Mesothelial cell of epicardium (in vitro differentiated cells): ENCODE measurements at places on chromosomes 4 and X. TPM values are rescaled to one million over a fixed set of nuclear protein-coding genes. Genes with fewer than 3 reads are reported as not detected.

Gene LUZP4
- total RNA-seq = not detected in 3 replicates

Gene PAK3
- total RNA-seq = 4.0 to 4.2 TPM (median 4.2 TPM) in 3 replicates

Gene GABRB1
- not detected in 3 replicates for total RNA-seq

DNA sequence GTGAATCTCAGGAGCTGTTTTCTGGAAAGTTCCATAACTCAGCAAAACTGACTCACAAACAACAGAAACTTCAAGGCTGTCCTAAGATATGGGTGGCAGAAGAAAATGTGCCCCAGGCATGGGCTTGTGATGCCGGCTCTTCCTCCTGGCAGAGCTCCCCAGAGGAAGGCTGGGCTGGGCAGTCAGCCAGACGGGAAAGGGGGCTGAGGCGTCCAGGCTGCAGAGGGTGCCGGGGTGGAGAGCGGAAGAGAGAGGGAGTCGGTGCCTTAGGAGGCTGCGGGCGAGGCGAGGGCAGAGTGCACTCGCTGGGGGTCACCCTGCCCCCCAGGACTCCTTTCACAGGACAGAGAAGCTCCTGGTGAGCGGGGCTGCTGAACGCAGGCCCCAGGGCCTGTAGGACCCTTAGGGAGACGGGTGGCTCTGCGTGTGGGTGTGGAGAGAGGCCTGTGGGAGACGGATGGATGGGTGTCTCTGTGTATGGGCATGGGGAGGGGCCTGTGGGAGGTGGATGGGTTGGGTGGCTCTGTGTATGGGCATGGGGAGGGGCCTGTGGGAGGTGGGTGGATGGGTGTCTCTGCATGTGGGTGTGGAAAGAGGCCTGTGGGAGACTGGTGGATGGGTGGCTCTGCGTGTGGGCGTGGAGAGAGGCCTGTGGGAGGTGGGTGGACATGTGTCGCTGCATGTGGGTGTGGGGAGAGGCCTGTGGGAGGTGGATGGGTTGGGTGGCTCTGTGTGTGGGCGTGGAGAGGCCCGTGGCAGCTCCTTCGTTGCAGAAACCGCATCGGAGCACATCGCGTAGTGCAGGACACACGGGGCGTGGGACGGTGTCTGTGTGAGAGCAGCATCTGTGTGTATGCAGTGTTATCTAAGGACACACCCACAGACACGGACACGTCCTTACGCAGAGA is 15.9 kb downstream of the PCGF3 start:
- DNase-seq = no peak

DNA sequence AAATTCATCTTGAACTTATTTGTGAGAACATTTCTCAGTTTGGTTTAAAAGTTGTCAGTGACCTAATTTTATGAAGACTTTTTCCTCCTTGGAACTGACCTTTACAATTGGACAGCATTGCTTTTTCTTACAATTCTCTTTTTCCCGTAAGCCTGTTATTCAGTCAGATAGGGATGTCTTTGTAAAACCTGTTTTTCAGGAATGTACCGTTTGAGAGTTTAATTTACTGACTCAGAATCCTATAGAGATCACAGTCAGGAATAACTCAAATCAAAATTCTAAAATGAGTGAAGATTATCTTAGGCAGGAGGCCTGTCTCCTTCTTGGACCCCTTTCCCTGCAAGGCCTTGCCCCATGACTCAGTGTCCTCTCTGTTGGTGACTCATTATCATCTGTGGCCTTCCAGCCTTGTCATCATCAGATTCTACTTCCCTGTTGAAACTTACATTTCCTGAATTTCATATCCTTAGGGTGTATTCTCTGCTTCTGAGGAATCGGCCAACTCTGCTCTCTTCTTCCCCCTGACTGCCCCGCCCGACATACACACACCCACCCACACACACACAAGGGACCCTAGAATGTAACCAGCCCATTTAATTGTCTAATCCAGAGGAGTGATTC is 99.8 kb downstream of the ARHGAP10 start:
- DNase-seq = no peak

DNA sequence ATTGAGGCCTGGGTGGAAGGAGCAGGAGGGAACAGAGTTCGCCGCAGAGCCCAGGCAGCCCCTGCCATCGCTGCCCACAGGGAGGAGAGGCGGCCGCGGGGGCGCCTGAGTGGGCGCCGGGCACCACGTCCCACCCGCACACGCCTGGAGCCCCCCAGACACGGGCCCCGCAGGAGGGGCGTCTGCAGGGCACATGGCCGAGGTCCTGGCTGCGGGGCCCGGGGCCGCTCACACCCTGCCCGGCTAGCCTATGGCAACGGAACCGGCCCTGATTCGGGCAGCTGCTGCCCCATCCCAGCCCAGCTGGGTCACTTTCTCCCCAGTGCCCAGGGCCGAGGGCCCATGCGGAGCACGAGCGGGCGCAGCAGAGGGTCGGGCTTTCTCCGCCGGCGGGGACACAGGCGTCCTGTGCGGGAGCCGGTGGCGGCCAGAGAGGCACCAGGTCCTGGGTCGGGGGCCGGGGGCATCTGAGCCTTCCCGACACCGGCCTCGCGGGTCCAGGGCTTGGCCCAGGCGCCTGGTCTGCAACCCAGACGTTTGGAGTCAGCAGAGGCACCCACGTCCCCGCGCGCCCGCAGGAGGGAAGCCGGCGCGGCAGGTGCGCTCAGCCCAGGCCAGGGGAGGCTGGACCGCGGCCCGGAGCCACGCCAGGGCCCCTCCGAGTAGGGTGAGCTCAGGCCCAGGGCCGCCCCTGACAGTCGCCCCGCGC is 91.2 kb downstream of the FAM53A start:
- no peak for DNase-seq

DNA sequence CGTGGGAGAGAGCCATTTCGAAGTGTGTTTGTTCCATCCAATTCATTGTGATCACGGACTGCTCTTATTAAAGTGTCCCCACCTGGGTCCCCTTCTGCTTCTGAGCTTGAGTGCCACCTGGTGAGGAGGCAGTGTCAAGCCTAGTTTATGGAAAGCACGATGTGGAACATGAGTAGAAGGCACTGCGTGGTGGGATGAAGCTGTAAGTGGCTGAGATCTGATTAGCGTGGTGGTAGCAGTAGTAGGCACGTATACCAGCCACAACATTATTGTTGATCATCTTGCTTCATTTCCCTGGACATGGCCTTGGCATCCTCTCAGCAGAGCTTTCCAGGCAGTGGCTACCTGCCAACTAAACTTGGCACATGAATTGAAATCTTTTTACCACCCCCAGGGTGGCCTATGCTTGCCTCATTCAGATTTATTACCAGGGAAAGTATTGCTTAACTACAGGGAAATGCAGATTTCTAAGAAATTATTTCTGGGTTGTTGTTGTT is 46.4 kb downstream of the GPAT3 start:
- no peak for DNase-seq

DNA sequence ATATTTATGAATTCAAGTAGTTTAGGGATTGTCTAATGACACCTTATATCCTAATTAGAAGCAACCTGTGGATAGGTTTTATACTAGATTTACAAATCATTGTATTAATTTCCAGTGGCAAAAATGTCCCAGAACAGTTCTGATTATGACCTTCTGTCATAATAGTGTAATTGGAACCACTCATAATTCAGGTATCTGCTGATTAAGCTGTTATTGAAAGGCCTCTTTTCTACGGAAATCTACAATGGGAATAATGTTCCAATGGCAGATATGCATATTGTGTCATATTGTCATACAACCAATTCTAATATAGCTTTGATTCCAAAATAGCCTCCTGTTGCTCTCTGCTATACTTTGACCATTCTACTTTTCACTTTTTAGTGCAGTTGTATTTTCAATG is 19.0 kb downstream of the MMRN1 start:
- no peak for DNase-seq

DNA sequence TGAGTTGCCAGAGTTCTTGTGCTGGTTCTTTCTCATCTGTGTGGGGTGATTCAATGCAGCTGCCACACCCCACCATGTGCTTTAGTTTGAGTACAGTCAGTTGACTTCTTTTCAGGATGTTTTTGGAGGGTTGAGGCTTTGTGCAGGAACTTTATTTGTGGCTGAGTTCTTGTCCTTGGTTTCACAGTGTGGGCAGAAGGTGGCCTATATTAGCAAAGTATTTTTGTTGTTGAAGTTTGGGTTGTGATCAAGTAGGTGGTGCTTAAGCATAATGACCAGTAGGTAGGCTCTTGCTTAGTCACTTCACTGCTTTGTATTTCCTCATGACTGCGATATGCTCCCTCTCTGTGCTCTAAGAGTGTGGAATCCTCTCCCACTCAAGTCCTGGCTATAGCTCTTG is 80.3 kb downstream of the ARHGAP24 start:
- no peak for DNase-seq
